ENCODE measurements at places on chromosomes 3 and 15.
A peak's percentile ranks its signal among the peaks of the same experiment; 100 is the strongest.

GRCh38 chr15:40796512-40796911 lies 10.4 kb upstream of the ZFYVE19 start:
- DNase-seq = no peak

DNA sequence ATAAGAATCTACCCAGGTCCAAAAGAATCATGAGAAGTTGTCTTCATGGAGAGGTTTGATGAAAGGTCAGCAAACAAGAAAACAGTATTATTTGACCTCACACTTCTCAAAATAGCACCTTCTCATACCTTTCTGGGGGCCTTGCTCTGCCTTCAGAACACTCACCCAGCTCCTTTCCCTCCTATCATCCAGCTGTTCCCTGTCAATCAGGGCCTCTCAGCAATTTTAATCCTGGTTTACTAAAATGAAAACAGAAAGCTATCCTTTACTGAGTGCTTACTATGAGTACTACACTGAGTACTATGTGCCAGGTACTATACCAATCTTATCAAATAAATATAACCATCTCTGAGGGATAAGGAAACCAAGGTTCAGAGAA lies 138.6 kb downstream of the GAP43 start:
- DNase-seq = no peak

- no peak for DNase-seq
Measured at GRCh38 chr3:10466186-10466585, 39.2 kb downstream of the ATP2B2 start.

- DNase-seq = peak; percentile 70
Measured at GRCh38 chr3:141308588-141309218, 59.6 kb upstream of the ZBTB38 start.

DNA sequence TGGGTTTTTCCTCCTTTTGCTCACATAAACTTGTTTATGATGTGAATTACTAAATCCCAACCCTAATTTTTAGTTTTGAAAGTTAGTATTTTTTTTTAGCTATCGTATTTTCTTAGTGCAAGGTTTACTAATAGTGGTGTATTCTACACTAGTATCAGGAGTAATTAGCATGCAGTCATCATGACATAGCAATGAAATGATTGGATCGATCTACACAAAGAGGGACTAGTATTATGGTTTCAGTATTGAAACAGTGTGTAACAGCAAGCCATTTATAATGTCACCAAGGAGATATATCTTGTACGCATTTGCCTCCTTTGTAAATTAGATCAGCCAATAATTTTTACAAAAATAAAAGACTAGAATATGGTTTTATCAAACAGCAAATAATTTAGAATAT lies 38.7 kb downstream of the RNF111 start:
- DNase-seq = no peak

DNA sequence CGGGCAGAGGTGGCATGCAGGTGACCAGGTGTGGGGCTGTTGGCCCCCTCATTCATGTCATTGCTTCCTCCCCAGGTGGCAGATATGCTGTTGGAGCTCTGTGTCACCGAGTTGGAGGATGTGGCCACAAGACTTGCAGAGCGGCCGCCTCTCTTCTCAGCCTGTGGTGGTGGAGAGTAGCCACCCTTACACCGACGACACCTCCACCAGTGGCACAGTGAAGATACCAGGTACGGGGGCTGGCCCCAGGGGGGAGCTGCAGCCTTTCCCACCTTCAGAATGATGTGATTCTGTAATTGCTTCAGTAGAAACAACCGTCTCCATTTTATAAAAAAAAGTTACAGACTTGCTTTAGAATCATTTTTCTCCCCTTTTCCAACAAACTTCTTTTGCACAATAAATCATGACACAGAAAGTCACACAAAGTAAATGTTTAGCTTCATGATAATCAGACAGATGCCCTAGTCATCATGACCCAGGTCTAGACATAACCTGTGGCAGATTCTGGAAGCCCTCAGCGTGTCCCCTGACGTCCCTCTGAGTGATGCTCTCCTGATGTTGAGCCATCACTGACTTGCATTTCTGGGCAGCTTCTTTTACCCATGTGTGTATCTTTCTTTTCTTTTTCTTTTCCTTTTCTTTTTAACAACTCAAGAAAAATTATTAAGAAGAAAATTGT lies 76.0 kb upstream of the FAN1 start:
- DNase-seq = no peak

GRCh38 chr15:89112341-89112971 lies 24.2 kb downstream of the ABHD2 start:
- peak; percentile 65 for DNase-seq

DNA sequence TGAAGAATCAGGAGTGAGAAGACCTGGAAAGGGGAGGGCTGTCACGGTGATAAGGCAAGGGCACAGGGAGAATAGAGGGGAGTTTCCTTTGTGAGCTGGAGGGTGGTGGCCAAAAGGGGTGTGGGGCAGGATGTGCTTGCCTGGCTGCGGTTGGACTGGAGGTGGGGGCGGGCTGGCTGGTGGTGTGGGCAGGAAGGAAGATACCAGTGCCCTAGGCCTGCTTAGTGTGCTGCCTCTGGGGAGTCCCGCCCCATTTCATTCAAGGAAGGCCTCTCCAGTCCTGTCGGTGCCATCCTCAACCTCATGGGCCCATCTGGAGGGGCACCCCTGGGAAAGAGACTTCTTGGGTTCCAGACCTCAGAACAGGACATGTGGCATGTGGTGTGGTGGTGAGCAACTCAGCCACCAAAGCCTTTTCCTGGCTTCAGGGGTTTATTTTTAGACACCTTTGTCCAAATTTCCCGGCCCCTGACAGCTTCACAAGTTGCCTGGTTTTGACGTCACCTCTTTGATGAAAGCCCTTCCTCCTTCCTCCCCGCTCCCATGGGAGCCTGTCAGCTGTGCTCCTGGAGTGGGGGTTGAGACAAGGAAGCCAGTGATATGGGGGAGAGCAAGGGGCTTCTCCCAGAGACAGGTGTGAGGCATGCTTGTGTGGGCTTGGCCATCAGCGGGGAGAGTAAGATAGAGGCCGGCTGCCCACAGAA lies 15.6 kb downstream of the TEX264 start:
- DNase-seq = no peak

DNA sequence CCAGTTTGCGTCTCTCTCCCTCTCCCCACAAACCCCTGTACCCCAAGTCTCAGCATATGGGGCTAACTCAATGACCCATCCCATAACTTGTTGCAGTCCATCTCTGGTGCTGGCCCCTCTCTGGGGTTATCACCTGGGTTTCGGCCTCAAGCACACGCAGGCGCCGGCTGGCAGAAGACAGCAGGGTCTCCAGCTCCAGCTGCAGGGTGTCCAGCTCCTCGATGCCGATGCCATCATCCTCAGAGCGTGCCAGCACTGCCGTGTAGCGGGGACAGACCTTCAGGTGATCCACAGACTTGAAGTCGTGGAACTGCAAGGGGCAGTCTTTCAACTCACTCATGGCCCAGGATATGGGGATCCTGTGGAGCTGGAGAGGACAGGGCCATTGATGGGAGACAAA lies 1.1 kb downstream of the TADA3 start:
- DNase-seq = no peak

DNA sequence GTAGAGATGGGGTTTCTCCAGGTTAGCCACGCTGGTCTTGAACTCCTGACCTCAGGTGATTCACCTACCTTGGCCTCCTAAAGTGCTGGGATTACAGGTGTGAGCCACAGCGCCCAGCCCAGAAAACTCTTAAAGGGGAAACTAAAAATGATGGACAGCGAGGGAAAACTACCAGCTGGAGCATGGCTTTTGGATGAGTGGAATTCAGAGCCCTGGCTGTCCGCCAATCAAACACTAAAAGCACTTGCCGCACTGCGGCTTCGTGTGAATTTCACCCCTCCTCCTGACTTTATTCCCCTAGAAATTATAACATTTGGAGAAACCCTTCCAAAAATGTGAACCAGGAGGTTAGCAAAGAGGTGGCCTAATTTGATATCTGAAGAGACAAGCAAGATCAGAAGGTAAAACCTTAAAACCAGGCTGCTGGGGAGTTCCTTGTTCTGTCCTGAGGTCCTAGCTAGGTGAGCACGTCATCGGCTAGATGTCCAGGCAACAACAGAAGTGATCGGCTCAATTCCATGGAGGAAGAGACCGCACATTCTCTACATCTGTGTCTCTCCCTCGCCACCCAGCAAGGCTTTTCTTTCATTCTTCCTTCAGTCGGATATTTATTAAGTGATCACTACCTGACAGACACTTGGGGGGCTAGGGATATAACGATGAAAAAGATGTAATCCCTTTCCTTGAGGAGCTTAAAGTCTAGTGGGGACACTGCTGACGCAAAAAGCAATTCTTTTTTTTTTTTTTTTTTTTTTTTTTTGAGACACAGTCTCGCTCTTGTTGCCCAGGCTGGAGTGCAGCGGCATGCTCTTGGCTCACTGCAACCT lies 1.7 kb downstream of the TM4SF19 start:
- no peak for DNase-seq

DNA sequence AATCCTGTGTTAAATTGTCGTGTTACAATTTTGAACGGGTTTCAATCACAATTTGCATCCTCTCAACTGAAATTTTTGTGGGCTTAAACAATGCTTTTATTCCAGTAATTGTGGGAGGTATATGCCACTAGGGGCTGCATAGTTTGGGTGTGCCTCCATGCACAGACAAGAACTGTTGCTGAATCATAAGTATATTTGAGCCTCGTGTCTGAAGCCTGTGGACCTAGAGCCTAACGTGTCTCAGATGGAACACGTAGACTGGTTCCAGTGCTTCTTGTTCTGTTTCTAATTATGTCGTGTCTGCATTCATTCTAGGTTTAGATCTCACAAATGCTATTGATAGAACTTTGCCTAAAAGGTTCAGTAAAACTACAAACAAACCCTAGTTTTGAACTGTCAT lies 363.4 kb downstream of the RBMS3 start:
- DNase-seq = no peak

DNA sequence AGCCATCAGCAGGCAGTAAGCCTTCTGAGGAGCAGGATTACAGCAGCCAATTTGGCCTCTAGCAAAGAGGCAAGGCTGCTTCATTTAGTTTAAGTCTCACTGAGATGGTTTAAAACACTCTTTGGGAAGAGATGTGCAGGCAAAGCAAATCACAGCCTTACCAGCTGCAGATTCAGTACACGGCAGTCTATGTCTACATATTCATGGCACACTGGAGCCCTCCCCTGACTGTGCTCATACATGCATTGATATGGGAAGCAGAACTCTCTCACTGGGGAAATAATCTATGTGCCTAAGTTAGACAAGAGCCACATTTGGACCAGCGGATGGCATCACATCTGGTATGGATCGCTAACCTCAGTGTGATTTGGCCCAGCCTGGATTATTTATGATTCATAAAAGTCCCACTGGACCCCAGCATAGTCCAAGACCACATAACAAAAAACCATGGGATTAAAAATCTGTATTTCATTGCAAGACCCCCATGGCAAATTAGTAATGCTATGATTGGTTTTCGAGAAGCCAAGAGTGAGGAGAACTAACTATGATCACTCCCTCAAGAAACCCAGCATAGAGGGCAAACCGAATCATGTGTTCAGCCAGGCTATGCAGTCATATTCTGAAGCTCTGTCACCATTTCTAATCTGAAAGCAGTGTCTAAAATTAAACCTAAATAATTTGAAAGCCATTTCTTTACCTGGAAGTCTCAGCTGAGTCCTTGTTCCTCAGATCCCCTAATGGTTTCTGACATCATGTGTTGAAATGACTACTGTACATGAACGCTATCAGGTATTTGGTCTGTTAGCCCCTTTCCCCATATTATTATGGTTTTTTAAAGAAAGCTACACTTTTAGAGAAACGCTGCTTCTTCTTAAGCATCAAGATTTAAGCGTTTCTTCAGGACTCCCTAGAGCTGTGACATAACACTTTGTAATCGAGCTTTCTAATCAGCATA lies 1.2 kb downstream of the PRICKLE2 start:
- no peak for DNase-seq

GRCh38 chr3:34001022-34001421 lies 202.6 kb downstream of the PDCD6IP start:
- DNase-seq = no peak

- DNase-seq = no peak
Measured at GRCh38 chr15:94125156-94125555, 106.2 kb upstream of the MCTP2 start.

DNA sequence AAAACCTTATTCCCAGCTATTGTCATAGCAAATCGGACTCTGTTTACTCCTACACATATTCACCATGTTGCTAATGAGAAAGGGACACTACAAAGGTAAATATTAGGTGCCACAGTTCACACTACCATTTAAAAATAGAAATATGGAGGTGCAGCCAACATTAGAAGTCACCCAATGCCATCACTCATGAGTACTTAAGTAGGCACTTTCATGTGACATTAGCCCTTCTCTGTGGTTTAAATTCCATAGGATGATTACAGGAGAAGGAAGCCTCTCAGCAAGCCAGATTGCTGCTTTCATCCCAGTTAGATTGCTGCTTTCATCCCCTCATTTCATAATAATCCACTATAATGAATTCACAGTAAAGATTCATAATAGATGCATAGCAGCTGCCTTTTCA lies 376.8 kb upstream of the ALCAM start:
- no peak for DNase-seq

- no peak for DNase-seq
Measured at GRCh38 chr3:86989006-86989405, 1.9 kb downstream of the VGLL3 start.

- peak; percentile 72 for DNase-seq
Measured at GRCh38 chr15:78012643-78013077, 64.9 kb downstream of the TBC1D2B start.

- DNase-seq = no peak
Measured at GRCh38 chr3:153657461-153657860, 463.7 kb upstream of the ARHGEF26 start.

DNA sequence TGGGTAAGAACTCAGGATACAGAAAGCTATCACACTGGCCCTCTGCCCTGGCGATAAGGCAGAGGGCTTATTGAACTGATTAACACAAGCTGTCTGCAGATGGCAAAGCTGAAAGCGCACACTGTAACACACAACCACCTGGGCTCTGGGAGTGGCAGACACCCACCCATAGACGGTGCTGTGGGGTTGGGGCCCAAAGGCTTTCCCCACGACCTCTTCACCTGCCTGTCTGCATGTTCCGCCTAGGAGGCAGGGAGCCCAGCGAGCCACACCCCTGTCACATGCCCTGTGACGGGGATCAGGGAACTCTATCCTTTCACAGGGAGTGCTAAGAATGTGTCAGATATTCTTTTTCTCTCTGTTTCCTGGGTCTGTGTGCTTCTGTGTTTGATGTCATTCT lies 12.1 kb upstream of the TFG start:
- DNase-seq = no peak

- peak; percentile 43 for DNase-seq
Measured at GRCh38 chr3:108513961-108514360, 3.6 kb upstream of the MYH15 start.

GRCh38 chr3:21645121-21645897 lies 105.7 kb downstream of the ZNF385D start:
- DNase-seq = no peak

GRCh38 chr3:197431346-197431910 lies 124.3 kb downstream of the BDH1 start:
- no peak for DNase-seq

DNA sequence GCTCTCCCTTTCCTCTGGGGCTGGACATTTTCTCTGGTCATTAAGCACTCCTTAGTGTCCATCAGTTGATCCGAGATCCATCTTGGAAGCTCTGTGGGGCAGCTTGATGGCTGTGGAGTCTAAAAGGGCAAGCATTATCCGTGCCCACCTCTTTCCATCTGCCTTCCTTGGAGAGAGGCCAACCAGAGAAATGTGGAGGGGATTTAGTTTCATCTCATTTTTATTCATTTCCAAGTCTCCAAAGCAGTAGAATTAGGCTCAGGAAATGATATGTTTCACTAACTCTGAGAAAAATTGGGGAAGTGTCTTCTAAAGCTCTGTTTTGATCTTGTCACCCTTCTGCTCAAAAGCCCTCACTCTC lies 95.9 kb upstream of the KLHL25 start:
- no peak for DNase-seq
